ENCODE measurements at places on chromosomes 2 and 18.

DNA sequence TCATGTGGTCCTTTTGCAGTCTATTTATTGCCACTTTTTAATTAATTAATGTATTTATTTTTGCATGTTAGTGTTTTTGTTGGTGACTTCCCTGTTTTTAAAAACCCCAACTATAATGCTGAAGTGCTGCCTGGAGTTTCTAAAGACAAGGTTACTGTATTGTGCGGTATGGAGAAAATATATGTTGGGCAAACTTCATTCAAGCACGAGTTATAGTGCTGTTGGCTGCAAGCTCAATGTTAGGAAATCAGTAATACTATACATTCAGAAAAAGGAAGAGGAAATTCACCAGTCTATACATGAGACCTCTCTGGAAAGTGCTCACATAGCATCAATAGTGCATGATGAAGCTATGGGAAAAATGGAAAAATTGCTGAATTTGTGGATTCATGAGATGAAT lies 15.4 kb upstream of the RBMS1 start:
- DNase-seq: no peak

DNA sequence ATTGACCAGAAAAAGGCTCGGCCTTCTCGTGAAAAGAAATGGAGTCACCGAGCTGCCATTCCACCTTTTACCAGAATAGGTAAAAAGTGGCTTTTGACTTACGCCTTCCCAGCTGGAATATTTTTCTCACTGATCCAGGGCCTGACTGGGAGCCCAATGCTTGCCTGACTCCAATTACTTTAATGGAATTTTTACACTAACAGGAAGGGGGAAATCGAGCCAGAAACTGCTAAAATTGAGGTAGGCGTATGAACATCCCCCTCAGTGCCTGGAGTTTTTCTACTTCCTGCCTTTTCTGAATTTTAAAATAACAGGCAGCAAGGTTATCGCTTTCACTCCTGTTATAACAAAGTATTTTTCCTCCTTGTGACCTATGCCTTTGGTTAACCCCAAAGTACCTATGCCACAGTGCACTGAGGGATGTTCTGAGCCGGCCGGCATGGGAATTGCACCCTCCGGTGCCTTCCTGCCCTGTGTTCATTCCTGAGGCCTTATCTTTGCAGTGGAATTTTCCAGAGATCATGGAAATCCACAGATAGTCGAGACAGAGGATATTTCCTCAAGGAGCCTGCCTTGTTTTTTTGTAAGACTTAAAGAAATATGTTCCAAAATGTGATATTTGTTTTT lies 18.3 kb upstream of the RPL31 start:
- no peak for DNase-seq

GRCh38 chr2:26465266-26465925 lies 12.5 kb downstream of the OTOF start:
- no peak for DNase-seq

- DNase-seq: no peak
These were observed 23.7 kb downstream of the EFEMP1 start for GRCh38 chr2:55899881-55900280.

DNA sequence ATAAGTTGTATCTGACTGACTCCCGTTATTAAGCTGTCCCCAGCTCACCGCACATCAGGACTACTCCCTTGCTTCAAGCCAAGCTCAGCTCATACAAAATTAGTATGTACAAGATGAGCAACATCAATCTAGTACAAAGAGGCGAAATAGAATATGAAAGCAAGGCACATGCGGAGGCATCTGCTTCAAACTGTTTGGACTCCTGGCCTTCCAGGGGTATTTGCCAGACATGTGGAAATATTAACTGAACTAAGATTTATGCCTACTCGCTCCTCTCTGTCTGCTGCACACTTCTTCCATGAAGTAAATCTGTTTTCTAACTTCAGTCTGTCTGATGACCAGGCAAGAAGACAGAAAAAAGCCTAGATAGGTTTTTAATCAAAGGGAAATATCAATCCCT lies 499.8 kb downstream of the PID1 start:
- no peak for DNase-seq
